ENCODE measurements at places on chromosomes 6 and 20.

DNA sequence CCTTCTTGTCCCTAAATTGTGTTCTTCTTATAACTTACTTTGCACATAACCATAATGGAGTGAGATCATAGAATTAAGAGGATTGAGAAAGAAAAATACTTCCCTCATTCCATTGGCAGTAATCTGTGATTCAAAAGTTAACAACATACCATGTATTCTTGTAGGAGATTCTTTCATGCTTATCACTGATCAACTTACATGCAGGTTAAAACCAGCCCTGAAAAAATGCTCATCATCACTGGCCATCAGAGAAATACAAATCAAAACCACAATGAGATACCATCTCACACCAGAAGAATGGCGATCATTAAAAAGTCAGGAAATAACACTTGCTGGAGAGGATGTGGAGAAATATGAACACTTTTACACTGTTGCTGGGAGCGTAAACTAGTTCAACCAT is 36.5 kb upstream of the GFRAL start:
- no peak for DNase-seq

- peak; percentile 68 for DNase-seq
These were observed 31.4 kb downstream of the HIVEP2 start for GRCh38 chr6:142913511-142914047.

DNA sequence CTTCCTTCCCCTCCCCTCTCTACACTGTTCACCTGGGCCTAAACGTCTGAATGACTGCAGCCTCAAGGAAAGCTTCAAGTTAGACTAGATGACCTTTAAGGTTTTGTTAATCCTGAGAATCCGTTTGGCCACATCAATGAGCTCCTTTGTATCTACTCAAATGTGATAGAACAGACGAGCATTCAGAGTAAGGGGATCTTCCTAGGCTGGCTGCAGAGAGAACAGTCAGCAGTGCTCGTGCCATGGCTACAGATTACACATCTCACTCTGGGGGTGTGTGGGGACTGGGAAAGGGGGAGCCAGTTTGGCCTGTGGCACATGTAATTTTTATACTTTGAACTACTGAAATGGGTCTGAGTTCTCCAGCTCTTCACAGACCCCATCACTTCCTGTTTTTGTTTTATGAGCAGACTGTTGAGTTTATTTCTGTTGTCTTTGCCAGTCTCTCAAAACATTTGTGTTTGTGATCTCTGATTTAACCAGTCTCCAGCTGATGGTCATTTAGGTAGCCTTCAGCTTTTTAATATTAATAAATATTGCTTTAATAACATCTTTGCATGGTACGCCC is 50.9 kb downstream of the KCNS1 start:
- no peak for DNase-seq

DNA sequence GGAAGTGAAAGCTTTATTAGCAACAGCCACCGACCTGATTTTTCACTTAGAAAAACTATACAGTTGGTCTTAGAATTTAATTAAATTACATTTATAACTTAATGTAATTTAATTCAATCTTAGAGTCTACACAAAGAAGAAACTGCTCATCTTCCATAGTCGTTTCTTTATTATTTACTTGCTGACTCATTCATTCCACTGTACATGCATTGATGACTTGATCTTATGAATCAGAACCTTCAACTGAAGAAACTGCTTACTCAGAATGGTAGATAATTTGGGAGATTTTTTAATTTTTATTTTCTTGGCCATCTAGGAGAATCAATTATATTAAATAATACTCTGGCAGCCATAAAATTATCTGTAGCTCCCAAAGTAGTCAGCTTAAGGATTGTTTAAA is 1021.6 kb upstream of the FLRT3 start:
- no peak for DNase-seq

- DNase-seq: no peak
These were observed 454.2 kb downstream of the GRIK2 start for GRCh38 chr6:101847690-101848089.
